Foreskin fibroblast (primary cell): ENCODE measurements at places on chromosomes 2 and 18.

DNA sequence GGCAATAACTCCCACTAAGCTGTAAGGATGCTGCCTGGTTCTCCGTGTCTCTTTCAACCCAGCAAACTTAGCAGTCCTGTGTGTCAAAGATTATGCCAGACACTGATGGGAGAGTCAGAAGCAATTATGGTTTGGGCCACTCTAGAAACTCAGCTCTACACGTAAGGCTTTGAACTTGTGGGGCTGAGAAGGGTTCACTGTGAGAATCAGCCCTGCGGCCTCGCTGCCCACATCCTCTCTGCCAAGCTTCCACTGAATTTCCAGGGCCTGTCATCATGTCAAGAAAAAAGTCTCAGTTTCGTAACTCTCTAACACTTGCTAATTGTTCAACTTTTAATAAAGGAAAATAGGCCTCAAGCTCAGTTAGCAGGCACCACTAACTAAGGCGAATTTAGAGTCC, 308.8 kb upstream of the LYPD1 start:
- no peak for DNase-seq

DNA sequence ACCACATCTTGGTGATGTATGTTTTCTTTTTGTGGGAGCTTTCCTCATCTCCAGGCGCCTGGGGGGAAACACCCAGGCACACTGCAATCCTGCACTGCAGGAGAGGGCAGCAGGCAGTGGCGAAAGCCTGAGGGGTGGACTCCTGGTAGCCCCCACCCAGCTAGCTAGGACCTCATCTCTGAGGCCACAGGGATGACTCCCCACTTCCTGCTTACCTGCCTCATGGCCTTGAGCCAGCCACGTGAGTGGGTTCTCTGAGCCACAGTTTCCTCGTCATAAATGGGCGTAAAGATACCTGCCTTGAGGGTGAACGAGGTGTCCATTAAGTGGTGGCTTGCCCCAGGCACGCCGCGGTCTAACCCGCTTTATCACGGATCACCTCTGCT, 19.1 kb downstream of the TRAF3IP1 start:
- DNase-seq: no peak

GRCh38 chr18:61992923-61993322, 100.1 kb upstream of the RNF152 start:
- DNase-seq: peak; percentile 72

DNA sequence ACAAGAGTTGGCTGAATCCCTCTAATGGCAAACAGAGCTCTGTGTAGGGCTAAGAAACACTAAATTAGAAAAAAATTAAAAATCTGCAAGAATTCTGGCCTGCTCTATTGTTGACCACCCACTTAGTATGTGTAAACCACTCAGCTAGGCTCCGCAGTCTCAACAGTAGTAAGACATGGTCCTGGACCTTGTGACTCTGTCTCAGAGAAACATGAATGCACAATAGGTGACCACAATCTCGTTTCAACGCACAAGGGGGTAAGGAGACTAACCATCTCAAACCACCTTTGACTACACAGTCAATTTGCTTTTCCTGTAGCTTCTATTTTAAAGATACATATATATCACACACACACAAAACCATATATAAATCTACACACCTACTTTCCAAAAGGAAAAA, 16.5 kb downstream of the SEPTIN10 start:
- no peak for DNase-seq

- peak; percentile 66 for DNase-seq
These were observed 24.0 kb upstream of the CREB1 start for GRCh38 chr2:207505728-207506127.

DNA sequence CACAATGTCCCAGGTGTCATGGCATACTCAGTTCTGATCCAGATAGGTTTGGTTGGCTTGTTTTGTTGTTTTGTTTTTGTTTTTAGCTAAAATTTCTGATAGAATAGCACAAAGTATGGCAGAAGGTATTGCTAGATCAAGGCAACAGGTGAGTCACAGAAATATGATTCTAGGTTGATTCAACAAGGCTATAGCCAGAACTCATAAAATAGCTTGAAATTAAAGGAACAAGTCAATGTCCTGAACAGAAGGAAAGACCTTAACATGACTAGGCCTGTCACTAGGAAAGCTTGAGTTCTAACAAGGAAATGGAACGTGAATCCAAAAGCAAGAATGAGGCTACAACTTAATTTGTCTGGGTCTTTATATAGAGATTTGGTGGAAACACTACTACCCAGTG, 157.1 kb downstream of the GALNT3 start:
- DNase-seq: no peak

DNA sequence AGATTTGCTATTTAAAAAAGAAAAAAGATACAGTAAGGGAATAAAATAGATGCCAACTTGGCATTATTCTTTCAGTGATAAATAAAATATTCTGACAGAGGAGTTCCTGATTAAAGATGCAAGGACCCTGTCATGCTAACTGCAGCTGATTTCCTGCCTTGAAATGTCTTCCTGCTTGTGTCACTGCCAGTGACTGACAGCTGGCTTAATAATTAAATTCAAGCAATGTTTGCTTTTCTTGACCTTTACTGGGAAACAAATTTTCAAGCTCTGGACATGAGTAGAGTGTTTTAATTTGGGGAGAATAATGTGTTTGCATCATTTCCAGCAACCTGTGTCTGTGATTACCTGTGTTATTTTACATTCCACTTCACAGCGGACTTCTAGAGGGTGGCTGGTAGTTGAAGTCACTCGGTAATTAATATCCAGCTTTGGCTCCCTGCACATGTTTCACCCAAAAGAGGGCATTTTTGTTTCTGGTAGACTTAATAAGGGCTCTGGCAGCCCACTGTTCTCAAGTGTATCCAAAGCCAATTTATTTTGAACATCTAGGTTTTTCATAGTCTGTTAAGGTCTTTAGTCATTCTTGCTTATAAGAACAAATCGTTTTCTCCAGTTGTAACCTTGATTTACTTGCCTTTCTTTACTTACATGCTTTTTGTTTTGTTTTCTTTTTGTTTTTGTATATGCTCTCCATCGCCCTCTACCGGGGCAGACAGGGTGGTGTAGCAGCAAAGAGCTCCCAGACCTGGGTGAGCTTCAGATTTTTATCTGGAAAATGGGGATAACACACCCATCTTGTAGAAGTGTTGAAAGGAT, 48.5 kb upstream of the PROKR1 start:
- DNase-seq: peak; percentile 74

GRCh38 chr2:62806231-62806630, 100.7 kb downstream of the EHBP1 start:
- DNase-seq: no peak

DNA sequence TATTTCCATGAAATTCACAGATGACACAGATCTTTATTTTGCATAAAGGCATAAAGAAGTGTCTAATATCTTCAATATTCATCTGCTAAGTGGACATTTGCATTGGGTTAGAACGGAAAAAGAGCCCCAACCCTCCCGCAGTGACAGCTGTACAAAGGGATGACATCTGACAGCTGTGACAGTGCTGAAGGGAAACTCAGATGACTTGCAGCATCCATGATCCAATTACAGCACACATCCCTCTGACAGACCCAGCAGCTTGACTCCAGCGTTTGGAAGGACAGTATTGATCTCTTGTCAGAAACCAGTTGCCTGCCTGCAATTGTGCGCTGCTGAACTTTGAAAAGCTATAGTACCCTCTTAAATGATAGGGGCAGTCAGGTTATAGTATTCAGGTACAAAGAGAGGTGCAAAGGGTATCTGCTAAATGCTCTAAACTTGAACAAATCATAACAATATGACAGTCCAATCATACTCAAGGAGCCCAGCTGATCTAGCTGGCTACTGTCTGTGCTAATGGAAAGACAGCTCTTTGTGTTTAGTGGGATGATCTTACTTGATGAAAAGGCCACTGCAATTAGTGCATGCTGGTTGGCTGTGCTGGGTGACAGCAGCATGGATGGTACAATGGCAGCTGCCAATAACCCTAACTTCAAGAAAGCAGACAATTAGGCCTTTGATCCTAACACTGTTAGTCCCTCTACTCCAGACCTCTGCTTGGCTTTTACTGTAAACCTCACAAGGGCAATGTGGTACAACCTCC, 599.2 kb downstream of the NR4A2 start:
- no peak for DNase-seq

- DNase-seq: peak; percentile 82
These were observed 588.2 kb downstream of the IRS1 start for GRCh38 chr2:226211439-226211838.

DNA sequence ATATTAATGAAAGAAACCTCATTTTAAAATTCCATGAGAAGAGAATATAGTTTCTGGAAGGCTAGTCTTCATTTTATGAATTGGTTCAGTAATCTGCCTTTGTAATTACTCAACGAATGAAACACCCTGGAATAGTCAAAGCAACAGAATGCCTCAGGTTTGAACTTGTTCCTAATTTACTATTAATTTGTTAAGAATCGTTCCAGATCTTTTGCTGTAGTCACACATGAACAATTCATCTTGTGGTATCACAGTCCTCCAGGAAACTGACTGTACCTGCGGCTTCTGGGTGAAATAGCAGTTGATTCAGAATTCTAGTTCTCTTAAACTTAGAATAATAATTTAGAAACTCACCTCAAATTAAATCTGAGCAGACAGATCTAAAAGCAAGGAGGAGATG, 282.7 kb upstream of the MAP2 start:
- DNase-seq: no peak

GRCh38 chr18:79257480-79257879, 138.2 kb upstream of the NFATC1 start:
- DNase-seq: no peak

DNA sequence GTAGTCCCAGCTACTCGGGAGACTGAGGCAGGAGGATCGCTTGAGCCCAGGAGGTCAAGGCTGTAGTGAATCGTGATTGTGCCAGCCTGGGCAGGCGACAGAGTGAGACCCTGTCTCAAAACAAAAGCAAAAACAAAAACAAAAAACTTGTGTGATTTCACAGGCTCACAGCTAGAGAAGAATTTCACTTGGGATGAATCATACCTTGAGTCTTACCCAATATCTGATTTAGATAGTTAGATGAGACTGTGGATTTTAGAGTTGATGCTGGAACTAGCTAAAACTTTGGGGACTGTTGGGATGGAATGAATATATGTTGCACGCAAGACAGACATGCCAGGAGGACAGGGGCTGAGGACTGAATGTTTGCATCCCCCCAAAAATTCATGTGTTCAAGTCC, 4.4 kb downstream of the ANKRD29 start:
- no peak for DNase-seq

DNA sequence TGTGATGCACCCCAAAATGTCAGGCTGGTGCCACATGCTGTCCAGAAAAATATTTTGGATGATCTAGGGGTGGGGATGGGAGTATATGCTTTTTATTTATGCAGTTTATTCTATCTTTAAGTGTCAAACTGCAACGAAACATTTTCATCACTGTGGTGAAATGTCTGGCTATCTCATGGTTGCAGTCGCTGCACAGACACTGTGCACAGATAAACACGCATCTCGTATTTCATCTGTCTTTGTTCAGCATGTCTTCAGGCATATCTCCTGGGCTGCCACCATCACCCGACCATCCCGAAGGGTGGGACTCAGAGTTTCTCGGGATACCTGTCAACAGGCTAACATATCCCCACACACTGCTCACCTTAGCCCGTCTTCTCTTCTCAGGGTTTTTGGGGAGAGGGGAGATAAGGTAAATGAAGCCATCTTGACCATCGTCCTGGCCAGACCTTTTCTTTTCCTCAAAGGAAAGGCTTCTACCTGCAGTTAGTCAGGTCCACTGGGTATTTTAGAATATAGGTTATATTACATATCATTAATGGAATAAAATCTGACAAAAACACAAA, 80.7 kb upstream of the NABP1 start:
- DNase-seq: no peak

- no peak for DNase-seq
These were observed 63.9 kb upstream of the PHLPP1 start for GRCh38 chr18:62651276-62652056.

DNA sequence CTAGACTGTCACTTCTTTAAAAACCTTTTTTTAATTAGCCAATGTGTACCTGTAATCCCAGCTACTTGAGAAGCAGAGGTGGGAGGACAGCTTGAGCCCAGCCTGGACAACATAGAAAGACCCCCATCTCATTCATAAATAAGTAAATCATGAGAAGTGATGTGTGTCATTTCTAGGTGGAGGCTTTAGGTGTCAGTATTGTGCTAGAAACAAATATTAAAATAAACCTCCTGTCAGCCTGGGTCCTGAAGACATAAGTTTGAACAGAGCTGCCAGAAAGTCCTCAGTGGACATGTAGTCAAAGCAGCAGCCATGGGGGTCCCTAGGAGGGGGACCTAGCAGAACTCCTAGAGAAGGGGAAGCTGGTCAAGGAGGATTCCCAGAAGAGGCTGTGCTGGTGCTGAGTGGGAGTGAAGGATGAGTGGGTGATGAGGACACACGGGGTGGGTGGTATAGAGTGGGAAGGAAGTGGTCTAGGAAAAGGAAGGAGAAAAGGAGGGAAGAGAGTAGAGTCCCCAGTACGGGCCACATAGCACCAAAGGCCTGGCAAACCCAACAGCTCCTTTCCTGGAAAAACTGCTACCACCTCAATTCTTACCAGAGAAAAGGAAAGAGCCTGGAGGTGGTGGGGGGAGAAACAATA, 316.6 kb upstream of the NCKAP5 start:
- no peak for DNase-seq
